Stimulated activated CD4-positive, alpha-beta T cell treated with anti-CD3 and anti-CD28 coated beads, Interleukin-1b, Interleukin-23, amount 100 ng/mL, for 1 hour (primary cell): ENCODE measurements at places on chromosomes 4 and X.

DNA sequence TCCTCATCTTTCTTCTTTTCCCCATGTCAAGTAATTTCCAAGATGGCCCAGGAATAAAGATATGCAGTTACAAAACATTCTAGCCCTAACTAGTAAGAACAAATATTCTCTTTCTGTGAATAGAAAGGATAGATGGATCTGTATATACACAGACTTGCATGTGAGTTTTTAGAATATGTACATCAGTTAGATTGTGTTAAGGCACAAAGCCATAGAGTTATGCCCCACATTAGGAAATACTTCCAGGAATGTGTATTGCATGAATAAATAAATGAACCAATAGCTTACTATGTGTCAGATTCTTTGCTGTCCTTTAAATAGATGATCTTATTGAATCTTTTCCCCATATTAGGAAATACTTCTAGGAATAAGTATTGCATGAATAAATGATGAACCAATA is 46.0 kb upstream of the TMPRSS11E start:
- DNase-seq: no peak

DNA sequence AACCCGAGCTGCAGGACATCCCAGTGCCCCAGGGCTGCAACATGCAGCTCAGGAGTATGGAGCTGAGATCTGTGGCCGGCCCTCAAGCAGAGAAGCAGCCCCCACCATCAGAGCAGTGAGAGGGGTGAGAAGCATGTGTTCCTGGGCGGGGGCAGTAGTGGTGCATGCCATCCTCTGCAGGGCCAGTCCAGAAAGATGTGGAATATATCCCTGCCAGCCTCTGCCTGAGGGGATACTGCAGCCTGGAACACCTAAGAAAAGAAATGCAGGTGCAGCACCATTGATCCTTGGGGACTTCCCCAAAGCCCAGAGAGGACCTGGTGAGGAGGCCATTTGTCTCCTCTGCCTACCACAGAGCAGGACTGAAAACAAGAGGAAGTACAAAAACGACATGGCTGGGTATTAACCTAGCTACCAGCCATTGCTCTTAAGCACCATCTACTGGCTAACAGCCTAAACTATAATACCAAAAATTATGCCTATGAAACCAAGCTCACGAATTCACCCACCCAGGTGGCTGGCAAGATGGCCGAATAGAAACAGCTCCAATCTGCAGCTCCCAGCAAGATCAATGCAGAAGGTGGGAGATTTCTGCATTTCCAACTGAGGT is 158.8 kb downstream of the ADGRA3 start:
- no peak for DNase-seq

- no peak for DNase-seq
Measured at GRCh38 chrX:40660381-40660780, 13.0 kb upstream of the CXorf38 start.

GRCh38 chr4:26001413-26001812 is 87.4 kb downstream of the SMIM20 start:
- DNase-seq: no peak

GRCh38 chr4:151527699-151528098 is 118.7 kb downstream of the FHIP1A start:
- DNase-seq: no peak

DNA sequence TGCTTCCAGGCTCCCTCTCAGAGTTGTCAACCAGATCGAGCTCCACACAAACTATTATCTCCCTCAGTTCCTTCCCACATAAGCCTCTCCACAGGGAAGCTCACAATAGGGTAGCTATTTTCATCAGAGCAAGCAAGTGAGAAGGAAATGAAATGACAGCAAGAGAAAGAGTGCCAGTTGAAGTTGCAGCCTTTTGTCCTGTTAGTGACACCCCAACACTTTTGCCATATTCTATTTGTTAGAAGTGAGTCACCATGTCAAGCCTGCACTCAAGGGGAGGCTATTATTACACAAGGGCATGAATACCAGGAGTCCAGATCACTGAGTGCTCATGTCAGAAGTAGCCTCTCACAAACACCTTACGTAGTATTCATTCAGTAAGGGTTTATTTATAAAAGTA is 266.3 kb upstream of the NOCT start:
- DNase-seq: no peak

- no peak for DNase-seq
Measured at GRCh38 chr4:130563185-130563888, 1467.4 kb downstream of the C4orf33 start.
